ENCODE measurements at places on chromosomes 6 and 20. TPM values are rescaled to one million over a fixed set of nuclear protein-coding genes. Genes with fewer than 3 reads are reported as not detected.

PDYN gene
- not detected for total RNA-seq

MLIP gene
- total RNA-seq: 0.62 TPM

BTNL2 gene
- total RNA-seq: not detected

PAX1 gene
- not detected for total RNA-seq

KIAA1755 gene
- total RNA-seq: 8.3 TPM

CEP162 gene
- total RNA-seq: 11.8 TPM

- peak; percentile 57 for ATAC-seq
Observed at GRCh38 chr20:46347841-46348803, 39.8 kb upstream of the CDH22 start.

GRCh38 chr6:72260489-72260888, 361.4 kb upstream of the KCNQ5 start:
- no peak for ATAC-seq

DNA sequence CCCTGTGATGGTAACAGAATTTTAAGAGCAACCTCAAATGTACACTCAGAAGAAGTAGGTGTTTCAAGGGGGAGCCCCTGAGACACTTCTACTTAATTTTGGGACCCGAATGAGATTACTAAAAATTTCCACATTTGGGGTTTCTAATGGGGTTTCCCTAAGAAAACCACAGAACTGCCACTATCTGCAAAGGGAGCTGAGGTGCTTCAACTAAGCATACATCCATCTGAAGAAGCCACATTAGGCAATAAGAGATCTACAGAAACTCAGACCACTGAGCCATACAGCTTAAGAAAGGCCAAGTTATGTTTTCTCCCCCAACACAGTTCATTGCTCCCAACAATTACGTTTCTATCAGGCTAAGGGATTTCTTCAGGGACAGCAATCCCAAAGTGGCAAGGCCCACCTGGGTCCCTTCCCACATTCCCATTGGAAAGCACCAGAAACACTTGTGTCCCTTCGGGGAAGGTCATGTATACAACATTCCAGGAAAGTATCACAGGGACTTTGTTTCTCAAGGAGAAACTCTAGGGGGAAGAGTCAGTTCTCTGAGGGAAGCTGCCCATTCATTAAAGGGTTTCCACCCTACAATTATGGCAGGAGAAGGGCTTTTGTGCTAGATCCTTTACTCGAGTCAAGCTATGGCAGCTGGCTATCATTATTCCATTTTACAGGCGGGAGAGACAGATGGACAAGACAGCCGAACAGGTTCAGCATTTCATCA, 5.0 kb downstream of the BCL2L1 start:
- ATAC-seq: no peak

- ATAC-seq: no peak
Observed at GRCh38 chr6:113560908-113561307, 296.2 kb upstream of the MARCKS start.

GRCh38 chr6:85418059-85418458, 31.8 kb upstream of the NT5E start:
- ATAC-seq: no peak

GRCh38 chr20:21705575-21706260, at the start of gene PAX1:
Gene PAX1 (plus strand): TSS chr20:21705664. CDS start chr20:21705713, 49 bp downstream.
- ATAC-seq: no peak

DNA sequence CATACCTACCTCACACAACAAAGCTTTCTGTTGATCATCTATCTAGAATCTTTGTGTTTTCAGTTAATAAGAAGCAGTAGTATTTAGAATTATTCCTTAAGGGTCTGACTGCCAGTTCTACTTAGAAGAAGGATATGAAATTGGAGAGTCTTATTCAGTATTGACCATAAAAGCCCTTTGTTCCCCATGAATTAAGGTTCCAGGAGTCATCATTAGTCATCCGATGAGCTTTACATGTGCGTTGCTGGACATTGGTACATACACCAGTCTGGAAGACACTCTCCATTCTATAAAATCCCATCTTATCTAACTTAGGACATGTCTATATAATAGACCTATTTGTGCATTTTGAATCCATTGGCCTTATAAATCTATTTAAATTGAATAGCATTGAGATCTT, 34.4 kb upstream of the RNF217 start:
- ATAC-seq: no peak

DNA sequence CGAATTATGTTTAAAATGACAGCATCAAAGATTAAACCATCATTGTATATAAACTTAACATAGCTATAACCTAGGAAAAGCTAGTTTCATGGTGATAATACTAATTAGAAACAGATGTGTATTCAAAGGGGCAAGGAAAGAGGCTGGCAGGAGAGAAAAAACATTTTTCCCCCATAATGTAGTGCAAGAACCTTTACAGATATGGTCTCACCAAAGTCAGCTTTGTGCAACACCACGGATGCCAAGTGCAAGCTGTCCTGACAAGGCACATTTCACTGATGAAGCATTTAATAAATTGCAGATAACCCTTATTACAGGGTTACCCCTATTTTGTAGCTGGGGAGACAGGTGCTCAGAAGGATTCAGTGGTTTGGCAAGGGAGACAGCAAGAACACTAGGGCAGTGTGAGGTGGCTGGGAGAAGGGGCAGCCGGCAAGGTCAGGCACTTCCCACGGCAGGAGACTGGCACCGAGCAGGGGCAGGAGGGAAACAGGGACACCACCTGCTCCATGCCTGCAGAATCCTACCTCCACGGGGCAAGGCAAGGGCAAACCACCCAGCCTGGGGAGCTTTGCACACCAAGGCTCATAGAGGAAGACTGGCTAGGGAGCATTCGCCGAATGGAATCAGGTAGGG, 6.5 kb downstream of the RPS6KA2 start:
- no peak for ATAC-seq

Measured in gastroesophageal sphincter (tissue), 4 donors.